ENCODE measurements at places on chromosomes 7 and 10.

DNA sequence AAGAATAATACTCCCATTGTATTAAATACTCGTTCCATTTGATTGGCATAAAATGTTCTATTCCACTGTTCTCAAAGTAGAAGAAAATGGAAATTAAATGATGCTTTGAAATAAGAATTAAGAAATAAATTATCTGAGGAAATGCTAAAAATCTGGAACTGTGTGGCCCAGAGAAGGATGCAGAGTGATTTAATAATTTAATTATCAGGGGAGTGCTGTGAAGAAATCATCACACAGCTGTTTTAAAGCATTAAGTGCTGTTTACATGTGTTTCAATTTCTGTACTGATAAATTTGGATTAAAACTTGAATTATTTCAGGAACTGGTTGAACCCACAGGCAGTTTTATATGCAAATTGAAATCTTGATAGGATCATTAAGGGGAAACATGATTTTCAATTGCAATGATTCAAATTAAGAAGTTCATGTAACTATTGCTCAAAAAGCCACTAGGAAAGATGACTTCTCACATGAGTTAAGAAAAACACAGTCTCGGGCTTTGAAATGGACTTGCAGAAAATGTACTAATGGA, 56.3 kb downstream of the COL28A1 start:
- no peak for DNase-seq

DNA sequence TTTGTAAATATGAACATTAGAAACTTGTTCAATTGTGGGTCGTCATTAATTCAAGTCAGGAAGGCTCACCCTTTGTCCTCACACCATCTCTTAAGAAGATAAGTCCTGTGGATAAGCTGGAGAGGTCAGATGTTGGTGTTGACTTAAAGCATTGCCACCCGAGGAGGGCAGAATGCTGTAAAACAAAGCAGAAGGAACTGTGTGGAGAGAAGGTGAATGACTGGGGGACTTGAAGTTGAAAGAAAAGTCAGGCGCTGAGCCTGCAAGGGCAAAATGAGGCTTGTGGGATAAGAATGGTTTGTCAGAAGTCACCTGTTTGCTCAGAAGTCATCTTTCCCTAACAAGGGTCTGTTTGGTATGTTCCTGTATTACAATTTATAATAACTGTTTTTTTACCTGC, 9.1 kb downstream of the RPA3 start:
- DNase-seq: no peak

DNA sequence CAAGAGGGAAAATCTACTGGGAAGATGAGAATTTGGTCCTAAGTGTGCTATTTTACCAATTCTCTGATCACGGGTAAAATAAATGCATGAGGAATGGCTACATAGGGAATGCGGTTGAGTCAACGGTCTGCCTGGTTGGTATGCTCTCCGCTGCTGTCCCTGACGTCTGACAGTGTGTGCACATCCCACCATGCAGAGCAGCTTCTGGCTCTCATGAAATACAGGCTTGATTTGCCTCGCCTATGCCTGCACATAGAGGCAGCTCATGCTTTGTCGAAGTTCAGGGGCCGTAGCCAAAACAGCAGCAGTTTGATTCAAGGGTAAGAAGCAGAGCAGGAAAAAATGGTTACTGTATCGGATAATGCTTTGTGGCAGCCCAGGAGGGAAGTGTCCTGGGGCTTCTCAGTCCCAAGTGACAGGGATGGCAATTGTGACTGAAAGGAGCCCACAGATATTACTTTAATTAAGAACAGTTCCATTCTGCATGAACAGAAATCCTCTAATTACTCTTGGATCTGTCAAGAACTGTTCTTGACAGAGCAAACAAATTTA, 268.4 kb upstream of the SLC26A5 start:
- no peak for DNase-seq

GRCh38 chr10:92593619-92594588, 974 bp downstream of the KIF11 start:
- no peak for DNase-seq

DNA sequence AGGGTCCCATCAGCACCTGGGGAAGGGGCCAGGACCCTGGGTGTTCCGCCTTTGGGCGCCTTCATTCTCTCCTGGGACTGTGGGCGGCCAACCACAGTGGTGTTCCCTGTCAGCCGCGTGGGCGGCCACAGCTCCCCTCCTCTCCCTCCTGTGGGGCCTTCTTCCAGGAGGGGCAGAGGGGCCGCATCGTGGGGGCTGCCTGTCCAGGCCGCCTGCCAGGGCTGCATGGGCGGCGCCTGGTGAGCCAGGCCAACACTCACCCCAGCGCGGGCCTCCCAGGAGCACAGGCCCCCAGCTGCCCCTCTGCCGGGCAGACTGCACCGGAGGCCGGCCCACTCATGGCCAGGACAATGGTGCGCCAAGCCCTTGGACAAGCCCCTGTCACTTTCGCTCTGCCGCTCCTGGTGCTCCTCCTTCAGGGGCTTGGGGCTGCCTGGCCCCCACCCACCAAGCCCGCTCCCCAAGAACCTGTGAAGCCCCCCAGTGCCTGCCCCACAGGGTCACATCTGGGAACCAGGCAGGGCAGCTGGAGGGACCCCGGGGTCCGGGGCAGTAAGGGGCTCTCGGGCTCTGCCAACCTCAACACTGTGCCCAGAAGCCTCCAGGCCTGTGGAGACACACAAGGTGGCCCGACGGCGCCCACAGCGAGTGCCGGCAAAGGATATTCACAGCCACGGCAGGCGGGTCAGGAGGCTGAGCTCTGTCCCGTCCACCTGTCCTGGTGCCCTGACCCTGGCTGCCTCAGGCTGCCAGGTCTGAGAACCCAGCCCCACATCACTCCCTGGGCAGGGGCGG, 42.8 kb downstream of the AP5Z1 start:
- no peak for DNase-seq

DNA sequence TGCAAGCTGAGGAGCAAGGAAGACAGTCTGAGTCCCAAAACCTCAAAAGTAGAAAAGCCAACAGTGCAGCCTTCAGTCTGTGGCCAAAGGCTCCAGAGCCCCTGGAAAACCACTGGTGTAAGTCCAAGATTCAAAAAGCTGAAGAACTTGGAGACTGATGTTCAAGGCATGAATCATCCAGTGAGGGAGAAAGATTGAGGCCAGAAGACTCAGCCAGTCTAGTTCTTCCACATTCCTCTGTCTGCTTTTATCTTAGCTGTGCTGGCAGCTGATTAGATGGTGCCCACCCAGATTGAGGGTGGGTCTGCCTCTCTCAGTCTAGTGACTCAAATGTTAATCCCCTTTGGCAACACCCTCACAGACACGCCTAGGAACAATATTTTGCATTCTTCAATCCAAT, 20.1 kb upstream of the MDFIC start:
- DNase-seq: no peak

DNA sequence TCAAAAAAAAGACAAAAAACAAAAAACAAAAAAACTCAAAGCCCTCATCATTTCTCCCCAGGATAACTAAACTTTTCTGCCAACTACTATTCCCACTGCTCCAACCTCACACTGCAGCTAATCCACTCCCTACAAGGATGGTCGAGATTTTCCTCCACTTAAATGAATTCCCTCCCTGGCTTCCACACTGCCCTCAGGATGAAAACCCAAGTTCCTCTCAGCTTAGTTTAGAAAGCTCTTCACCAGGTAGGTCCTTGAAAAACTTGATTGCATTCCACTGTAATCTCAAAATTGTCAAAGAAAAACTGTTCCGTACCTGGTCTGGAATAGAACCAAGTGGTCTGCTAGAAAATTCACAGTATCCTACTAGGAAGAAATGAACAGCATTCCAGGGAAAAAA, 294.3 kb upstream of the KLF14 start:
- DNase-seq: no peak

DNA sequence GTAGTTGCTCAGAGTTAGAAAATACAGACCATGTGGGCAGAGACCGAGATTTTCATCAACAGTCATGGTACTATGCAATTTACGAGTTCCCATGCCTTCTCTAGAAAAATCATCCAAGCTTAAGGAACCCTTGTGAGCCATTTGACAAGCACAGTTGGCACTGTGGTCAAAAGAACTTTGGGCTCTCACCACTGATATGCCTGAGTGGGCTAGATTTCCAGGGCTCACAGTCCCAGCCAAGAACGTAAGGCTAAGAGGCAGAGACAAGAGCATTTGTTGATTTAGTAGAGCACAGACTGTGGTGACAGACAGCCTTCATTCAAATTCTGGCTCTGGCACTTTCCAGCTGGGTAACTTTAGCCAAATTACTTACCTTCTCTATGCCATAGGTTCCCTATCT, 407.0 kb downstream of the SORCS1 start:
- no peak for DNase-seq

DNA sequence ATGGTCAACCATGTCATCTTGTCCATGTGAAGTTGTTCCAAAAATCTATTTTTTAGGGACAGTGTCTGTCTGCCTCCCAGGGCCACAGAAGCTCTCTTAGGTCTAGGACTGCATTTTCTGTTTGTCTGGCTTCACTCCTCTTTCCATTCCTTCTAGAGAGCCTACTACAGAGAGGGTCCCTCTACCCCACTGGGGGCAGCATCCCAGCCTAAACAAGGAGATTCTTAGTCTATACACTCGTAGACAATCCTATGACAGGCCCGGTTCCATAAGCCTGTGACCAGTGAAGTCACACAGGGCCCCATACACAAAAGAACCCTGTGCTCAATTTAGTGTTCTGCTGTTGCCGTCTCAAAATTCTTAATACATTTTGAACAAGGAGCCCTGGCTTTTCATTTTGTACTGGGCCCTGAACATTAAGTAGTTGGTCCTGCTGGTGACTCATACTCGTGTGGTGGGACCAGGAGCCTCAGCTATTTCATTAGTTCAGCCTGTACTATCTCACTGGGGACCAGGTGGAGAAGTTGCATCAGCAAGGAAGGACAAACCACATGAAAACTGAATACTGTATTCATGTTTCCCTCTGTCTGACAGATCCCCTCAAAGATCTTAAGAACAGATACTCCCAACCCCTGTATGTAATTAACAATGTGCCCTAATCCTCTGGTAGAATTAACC, 23.5 kb upstream of the FAM180A start:
- no peak for DNase-seq

GRCh38 chr10:72460284-72460876, 105.7 kb upstream of the DNAJB12 start:
- DNase-seq: no peak

DNA sequence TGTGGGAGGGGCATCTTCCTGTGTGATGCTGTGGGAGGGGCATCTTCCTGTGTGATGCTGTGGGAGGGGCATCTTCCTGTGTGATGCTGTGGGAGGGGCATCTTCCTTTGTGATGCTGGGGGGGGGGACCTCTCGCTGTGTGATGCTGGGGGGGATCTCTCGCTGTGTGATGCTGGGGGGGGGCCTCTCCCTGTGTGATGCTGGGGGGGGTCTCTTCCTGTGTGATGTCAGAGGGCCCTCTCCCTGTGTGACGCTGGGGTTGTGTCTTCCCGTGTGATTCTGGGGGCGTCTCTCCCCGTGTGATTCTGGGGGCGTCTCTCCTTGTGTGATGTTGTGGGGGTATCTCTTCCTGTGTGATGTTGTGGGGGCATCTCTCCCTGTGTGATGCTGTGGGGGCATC, 27.9 kb upstream of the DPYSL4 start:
- DNase-seq: no peak

GRCh38 chr7:63900394-63901203, 98.0 kb upstream of the ZNF722 start:
- DNase-seq: peak; percentile 80
